ENCODE measurements at places on chromosomes 12 and 14. TPM values are rescaled to one million over a fixed set of nuclear protein-coding genes. Genes with fewer than 3 reads are reported as not detected.
A peak's percentile ranks its signal among the peaks of the same experiment; 100 is the strongest.

ITGB7 gene
- total RNA-seq = 1.7 TPM

TAS2R20 gene
- 4.6 TPM for total RNA-seq

TAS2R30 gene
- 1.5 TPM for total RNA-seq

RPS6KL1 gene
- total RNA-seq = 5.3 TPM

CIROP gene
- 0.19 TPM for total RNA-seq

CD163 gene
- total RNA-seq = 96.0 TPM

OS9 gene
- total RNA-seq = 223 TPM

PRPH gene
- total RNA-seq = 10.4 TPM

CLSTN3 gene
- total RNA-seq = 14.4 TPM

DNA sequence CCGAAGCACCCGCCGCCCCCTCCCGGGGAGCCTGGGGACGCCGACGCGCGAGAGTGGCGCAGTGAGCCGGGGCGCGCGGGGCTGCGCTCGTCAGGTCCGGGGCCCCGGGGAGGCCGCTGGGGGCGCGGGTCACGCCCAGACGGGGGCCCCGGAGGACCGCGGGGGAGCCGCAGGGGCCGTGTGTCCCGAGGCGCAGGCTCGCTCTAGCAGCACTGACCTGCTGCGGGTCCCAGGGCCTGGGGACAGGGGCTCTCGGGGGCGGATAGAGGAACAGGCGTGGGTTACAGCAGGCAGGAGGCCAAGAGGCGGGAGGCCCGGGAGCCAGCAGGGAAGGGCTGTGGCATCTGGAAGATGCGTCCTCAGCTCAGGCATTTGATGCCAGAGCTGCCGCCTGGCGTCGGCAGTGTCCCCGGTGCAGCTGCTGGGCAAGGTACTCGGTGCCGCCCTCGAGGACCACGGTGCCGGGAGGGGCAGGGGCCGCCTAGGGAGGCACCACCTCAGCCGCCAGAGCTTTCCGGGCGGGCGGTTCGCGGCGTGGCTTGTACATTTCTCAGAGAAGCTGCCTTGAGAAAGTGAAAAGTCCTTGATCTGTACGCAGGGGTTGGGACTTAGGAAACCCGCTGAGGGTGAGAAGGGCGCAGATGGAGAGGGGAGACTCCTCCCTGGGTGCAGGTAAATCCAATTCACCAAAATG, 1.2 kb downstream of the WNT5B start:
- peak overlapping the region; percentile 63 for H3K4me3 ChIP-seq
- no peaks in the 10 kb centered on the region for H3K27me3 ChIP-seq
- H3K27ac ChIP-seq = peak overlapping the region; percentile 85
- H3K36me3 ChIP-seq = no peaks in the 10 kb centered on the region

DNA sequence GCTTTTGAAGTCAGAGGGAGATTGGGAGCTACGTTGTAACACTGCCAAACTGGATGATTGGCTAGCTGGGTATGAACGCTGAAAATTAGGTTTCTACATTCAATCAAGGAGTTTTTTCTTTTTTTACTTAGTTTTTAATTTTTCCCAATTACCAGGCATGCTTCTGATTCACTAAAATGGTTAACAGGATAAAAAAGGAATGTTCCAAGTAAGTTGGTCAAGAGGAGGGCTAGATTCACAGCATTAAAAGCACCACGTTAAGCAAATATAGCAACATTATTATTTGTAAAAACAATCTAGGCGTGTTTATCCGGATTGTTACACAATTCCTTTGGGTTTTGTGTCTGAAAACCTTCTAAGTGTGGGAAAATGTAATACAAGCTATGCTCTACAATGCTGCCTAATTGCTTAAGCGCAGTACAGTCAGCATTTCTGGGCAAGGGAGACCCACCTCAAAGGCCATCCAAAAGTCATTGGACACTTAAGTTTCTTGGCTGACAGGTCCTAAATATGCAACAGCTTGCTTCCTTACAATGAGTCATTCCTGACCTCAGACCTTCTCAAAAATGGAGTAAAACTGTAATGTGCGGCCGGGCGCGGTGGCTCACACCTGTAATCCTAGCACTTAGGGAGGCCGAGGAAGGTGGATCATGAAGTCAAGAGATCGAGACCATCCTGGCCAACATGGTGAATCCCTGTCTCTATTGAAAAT, 1.2 kb downstream of the RPLP0 start:
- peak overlapping the region; percentile 83 for H3K4me3 ChIP-seq
- H3K27me3 ChIP-seq = no peaks in the 10 kb centered on the region
- DNase-seq = no peak
- H3K27ac ChIP-seq = peak overlapping the region; percentile 79

GRCh38 chr12:17016116-17016864, 410.3 kb upstream of the LMO3 start:
- H3K27me3 ChIP-seq = no peaks in the 10 kb centered on the region
- no peak for DNase-seq
- no peak overlapping the region for H3K4me3 ChIP-seq
- no peaks in the 10 kb centered on the region for H3K4me1 ChIP-seq
- no peaks in the 10 kb centered on the region for H3K36me3 ChIP-seq

DNA sequence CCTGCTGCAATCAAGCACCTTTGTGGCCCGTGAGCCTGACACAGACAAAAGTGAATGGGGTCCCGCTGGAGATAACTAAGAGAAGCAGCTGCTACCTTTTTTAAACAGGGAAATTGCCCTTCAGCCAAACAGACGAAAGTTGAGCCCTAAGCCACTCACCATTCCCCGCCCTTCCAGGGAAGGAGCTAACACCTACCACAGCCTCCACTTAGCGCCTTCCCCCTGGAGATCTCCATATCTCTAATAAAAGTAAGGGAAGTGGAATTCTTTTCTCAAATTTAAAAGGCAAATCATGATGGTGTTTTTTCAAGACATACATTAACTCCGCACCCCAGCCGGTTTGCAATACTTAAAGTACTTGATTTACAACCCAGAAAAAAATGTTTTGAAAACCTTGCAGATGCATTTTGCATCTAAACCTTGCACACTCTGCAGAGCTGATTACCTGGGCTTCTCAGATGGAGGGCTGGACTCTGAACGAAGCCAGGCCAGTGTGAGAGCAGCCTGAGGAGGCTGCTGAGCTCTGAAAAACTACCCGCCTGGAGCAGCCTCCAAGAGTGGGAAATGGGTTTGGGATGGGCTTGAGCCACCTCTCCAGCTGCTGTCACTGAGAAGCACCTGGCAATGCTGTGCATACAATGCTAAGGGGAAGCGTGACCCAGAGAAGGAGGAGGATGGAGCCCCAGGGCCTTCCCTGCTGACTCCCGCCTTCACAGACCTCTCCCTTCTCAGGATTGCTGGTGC, 10.0 kb downstream of the NUAK1 start:
- no peaks in the 10 kb centered on the region for H3K36me3 ChIP-seq
- no peak overlapping the region for H3K27ac ChIP-seq
- no peak for DNase-seq
- peaks cover 38% of the 10 kb centered on the region for H3K4me1 ChIP-seq

DNA sequence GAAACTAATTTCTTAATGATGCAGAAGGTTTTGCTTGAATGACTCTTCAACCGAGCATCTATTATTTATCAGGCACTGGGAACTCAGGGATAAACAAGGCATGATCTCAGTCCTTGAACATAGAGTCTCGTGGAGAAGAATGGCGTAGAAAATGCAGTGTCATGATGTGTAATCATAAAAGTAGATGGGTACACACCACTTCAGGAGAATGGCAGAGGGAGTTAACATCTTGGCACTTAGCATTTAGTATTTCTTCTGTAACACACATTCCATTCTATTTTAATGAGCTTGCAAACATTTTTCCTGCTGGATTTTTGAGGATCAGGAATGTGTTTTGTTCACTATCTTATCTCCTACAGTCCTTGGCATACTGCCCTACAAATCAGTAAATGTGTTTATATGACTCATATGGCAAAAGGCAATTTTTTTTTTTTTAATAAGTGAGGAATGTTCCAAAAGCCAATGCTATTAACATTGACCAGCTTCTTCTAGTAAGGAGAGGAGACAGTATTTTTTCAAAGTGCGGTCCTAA, 3.8 kb downstream of the TXNRD1 start:
- no peak overlapping the region for H3K4me3 ChIP-seq
- no peaks in the 10 kb centered on the region for H3K36me3 ChIP-seq
- peaks cover 33% of the 10 kb centered on the region for H3K4me1 ChIP-seq
- H3K27me3 ChIP-seq = no peaks in the 10 kb centered on the region

GRCh38 chr14:93381644-93382043, 34.7 kb downstream of the COX8C start:
- H3K4me1 ChIP-seq = no peaks in the 10 kb centered on the region
- H3K36me3 ChIP-seq = no peaks in the 10 kb centered on the region
- H3K4me3 ChIP-seq = no peak overlapping the region
- DNase-seq = no peak

- H3K36me3 ChIP-seq = no peaks in the 10 kb centered on the region
- H3K27ac ChIP-seq = no peak overlapping the region
- H3K27me3 ChIP-seq = no peaks in the 10 kb centered on the region
These were observed 6.4 kb downstream of the BCL11B start for GRCh38 chr14:99265571-99265970.

DNA sequence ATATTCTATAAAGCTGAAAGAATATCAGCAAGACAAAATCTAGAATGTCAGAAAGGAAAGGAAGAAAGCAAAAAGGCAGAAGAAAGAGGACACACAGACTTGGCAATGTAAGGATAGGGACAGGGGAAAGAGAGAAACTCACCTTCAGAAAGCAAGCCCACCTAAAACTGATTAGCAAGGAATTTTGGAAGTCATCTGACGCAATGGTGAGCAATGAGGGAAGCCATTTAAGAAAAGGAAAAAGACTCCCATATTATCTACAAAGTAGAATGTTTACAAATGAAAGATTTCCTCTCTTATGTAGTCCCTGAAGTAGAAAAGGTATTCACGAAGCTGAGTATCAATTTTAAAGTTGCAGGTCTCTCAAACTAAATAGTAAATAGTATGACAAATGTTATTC, 35.2 kb upstream of the FOXG1 start:
- no peaks in the 10 kb centered on the region for H3K27me3 ChIP-seq
- H3K4me3 ChIP-seq = no peak overlapping the region
- H3K36me3 ChIP-seq = no peaks in the 10 kb centered on the region
- no peak overlapping the region for H3K27ac ChIP-seq

- H3K4me3 ChIP-seq = no peak overlapping the region
- no peaks in the 10 kb centered on the region for H3K36me3 ChIP-seq
- no peak for DNase-seq
These were observed 475.6 kb upstream of the SOX5 start for GRCh38 chr12:24424889-24425600.

GRCh38 chr12:68508576-68508975, 102.1 kb upstream of the RAP1B start:
- H3K4me1 ChIP-seq = no peaks in the 10 kb centered on the region
- no peak overlapping the region for H3K4me3 ChIP-seq
- no peak overlapping the region for H3K27ac ChIP-seq

DNA sequence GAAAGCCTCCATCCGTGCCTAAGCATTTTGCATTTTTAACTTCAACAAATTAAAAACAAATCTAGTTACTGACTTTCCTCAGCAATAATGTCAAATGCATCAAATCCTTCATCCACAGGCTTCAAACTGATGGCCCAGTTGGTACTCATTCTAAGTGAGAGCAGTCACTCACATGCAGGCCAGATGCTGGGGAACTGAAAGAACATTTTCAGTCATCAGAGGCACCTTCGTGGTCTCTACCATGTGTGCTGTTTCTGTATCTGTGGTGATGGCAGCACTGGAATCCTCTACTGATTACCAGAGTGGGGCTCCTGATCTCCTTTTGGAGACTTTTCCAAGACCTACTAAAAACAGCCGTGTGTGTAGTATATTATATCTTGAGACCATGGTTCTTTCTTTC, 145.2 kb downstream of the PRIMA1 start:
- H3K36me3 ChIP-seq = no peaks in the 10 kb centered on the region
- H3K4me3 ChIP-seq = no peak overlapping the region
- H3K4me1 ChIP-seq = no peaks in the 10 kb centered on the region
- H3K27me3 ChIP-seq = no peaks in the 10 kb centered on the region
- no peak for DNase-seq
- no peak overlapping the region for H3K27ac ChIP-seq

GRCh38 chr14:50785457-50786063, 45.4 kb downstream of the NIN start:
- no peaks in the 10 kb centered on the region for H3K27me3 ChIP-seq
- peaks cover 28% of the 10 kb centered on the region for H3K36me3 ChIP-seq
- no peaks in the 10 kb centered on the region for H3K4me1 ChIP-seq

DNA sequence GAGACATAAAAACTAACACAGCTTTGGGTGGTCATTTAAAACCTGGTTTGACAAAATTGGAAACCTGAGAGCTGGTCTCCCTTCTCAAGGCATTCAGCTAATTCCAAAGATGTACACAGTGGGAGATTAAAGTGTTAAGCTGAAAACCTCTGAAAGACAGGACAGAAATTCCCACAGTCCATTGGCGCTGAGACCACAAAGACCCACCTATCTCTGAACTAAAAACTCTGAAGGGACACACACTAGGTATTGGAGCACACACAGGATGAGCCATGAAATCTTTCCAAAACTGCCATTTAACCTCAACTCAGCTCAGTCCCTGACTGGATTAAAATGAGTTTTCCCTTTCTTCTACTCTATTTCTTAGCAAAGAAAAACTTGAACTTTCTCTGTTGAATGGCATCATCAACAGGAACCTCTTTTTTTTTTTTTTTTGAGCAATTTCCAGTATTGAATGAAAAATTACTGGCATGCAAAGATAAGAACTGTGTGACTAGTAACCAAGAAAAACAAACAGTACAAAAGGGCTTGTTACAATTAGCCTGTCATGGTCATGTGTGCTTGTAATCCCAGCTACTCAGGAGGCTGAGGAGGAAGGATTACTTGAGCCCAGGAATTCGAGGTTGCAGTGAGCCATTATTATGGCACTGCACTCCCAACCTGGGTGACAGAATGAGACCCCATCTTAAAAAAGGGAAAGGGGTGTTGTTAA, 82.4 kb downstream of the IPO8 start:
- peaks cover 4% of the 10 kb centered on the region for H3K4me1 ChIP-seq
- no peak for DNase-seq

- no peaks in the 10 kb centered on the region for H3K36me3 ChIP-seq
- no peaks in the 10 kb centered on the region for H3K27me3 ChIP-seq
- no peak for DNase-seq
- H3K27ac ChIP-seq = peak overlapping the region; percentile 90
- peaks cover 9% of the 10 kb centered on the region for H3K4me1 ChIP-seq
- H3K4me3 ChIP-seq = peak overlapping the region; percentile 28
These were observed 32.0 kb downstream of the DCP1B start for GRCh38 chr12:1972260-1972659.

DNA sequence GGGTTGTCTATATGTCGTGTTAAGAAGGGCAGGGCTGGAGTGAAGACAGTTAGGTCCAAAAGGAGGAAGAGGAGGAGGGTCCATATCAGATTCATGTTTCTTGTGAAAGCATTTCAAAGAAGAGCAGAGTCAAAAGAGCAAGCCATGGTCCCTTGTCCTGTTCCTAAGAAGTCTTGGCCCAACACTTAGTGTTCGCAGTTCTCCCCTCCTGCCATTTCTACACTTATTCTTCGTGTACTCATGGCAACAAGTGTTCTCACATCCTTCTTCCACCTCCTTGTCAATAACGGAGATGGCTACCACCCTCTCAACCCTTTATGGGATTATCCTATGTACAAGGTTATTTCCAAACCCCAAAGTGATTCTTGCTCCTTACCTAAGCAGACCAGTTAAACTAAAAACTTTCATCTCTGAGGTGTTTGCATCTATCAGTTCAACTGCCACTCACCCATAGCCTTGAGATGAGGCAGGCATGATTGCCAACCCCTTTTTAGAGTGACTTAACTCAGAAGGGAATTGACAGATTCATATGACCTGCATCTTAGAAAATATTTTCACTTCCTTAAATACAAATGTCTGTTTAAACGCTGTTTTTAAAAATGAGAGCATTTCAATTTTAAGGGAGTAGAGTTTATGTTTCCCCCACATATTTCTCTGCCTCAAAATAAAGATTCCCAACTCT, 19.8 kb upstream of the RNASE2 start:
- no peaks in the 10 kb centered on the region for H3K27me3 ChIP-seq
- no peaks in the 10 kb centered on the region for H3K36me3 ChIP-seq
- H3K4me1 ChIP-seq = no peaks in the 10 kb centered on the region
- no peak overlapping the region for H3K4me3 ChIP-seq
- no peak for DNase-seq

Measured in esophagus muscularis mucosa (tissue), 4 donors.